Large intestine (tissue), 12 donors: ENCODE measurements at places on chromosomes 4 and X. TPM values are rescaled to one million over a fixed set of nuclear protein-coding genes. Genes with fewer than 3 reads are reported as not detected.

Gene CCNA2
- 21.6 TPM for polyA plus RNA-seq

- no peak for DNase-seq
- peaks cover 36% of the 10 kb centered on the region for H3K27me3 ChIP-seq
- H3K4me3 ChIP-seq, result no peak overlapping the region
- no peaks in the 10 kb centered on the region for H3K4me1 ChIP-seq
- no peak overlapping the region for H3K27ac ChIP-seq
- no peaks in the 10 kb centered on the region for H3K36me3 ChIP-seq
These were observed 59.2 kb upstream of the NKX1-1 start for GRCh38 chr4:1465173-1466033.

DNA sequence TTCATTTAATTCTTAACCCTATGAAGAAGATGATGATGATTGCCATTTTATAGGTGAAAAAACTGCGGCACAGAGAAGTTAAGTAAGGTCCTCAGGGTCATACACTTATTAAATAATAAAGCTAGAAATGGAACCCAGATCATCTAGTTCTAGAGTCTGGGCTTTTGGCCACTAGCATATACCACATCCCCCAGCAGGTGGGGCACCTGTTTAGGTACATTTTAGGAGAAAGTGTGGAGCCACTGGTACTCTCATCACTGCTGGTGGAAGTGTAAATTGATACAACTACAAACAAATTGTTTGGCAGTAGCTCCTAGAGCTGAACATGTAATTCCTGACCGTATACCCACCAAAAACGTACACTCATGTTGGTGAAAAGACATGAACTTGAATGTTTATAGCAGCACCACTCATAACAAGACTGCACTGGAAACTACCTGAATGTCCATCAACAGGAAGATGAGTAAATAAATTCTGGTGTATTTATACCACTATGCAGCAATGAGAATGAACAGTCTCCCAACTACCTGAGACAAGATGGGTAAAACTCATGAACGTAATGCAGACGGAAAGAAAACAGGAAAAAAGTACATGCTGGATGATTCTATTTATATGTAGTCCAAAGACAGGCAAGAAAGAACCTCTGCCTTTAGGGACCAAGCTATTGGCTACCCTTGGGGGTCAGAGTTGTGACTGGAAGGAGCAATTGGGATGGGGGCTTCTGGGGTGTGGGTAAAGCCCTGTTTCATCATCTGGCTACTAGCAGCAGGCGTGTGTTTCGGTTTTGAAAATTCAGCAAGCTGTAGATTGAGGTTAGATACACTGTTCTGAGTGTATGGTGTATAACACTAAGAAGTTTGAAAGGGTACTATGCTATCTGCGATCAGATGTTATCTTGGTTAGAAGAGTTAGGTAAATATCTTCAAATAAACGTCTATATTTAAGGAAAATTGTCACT, 72.3 kb upstream of the ADGRG2 start:
- no peaks in the 10 kb centered on the region for H3K36me3 ChIP-seq
- no peaks in the 10 kb centered on the region for H3K27me3 ChIP-seq
- H3K4me3 ChIP-seq, result no peak overlapping the region
- no peak for DNase-seq
- no peaks in the 10 kb centered on the region for H3K4me1 ChIP-seq

Gene CFAP47
- 0.04 TPM for polyA plus RNA-seq

GRCh38 chr4:38132107-38132673, 172.0 kb downstream of the PTTG2 start:
- peaks cover 64% of the 10 kb centered on the region for H3K4me1 ChIP-seq
- no peak overlapping the region for H3K4me3 ChIP-seq
- peak overlapping the region; percentile 92 for H3K27ac ChIP-seq
- H3K27me3 ChIP-seq, result no peaks in the 10 kb centered on the region

GRCh38 chr4:184534511-184535391, 60.4 kb upstream of the IRF2 start:
- H3K36me3 ChIP-seq, result no peaks in the 10 kb centered on the region
- H3K4me3 ChIP-seq, result no peak overlapping the region
- H3K4me1 ChIP-seq, result peaks cover 5% of the 10 kb centered on the region
- H3K27me3 ChIP-seq, result no peaks in the 10 kb centered on the region
- H3K27ac ChIP-seq, result no peak overlapping the region

Gene ANKRD50
- 22.3 TPM for polyA plus RNA-seq

Gene HSFX2
- polyA plus RNA-seq, result not detected

Gene DNASE1L1
- polyA plus RNA-seq, result 26.2 TPM

DNA sequence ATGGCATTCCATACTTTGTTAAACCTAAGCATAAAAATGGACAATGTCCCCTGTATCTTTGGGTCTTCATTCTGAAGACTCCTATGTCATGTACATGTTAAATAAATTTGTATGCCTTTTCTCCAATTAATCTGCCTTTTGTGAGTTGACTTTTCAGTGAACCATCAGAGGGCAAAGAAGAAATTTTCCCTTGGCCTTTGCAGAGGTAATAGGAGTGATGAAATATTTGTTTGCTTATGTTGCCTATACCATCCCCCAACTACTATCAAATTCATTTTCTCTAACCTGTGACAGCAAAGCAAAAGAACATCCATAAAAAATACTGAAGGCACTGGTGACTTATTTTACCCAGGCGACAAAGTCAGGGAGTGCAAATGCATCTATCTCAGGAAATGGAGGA, 18.2 kb downstream of the NAAA start:
- DNase-seq, result no peak
- H3K27ac ChIP-seq, result no peak overlapping the region
- H3K36me3 ChIP-seq, result peaks cover 35% of the 10 kb centered on the region
- no peak overlapping the region for H3K4me3 ChIP-seq
- no peaks in the 10 kb centered on the region for H3K27me3 ChIP-seq

DNA sequence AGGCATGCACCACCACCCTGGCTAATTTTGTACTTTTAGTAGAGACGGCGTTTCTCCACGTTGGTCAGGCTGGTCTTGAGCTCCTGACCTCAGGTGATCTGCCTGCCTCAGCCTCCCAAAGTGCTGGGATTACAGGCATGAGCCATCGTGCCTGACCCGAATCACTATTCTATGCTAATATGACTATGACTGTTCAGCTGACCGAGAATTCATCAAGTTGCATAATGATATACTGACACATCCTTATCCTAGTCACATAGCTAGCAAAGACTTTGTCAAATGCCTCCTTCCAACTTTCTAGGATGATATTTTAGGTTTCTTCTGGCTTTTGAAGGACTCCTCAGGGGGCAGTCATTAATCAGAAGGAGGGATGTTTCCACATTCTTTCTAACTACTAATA, 4.8 kb upstream of the GPM6B start:
- H3K4me3 ChIP-seq, result no peak overlapping the region
- DNase-seq, result no peak
- peaks cover 1% of the 10 kb centered on the region for H3K27me3 ChIP-seq
- H3K27ac ChIP-seq, result no peak overlapping the region
- H3K36me3 ChIP-seq, result no peaks in the 10 kb centered on the region
- no peaks in the 10 kb centered on the region for H3K4me1 ChIP-seq

DNA sequence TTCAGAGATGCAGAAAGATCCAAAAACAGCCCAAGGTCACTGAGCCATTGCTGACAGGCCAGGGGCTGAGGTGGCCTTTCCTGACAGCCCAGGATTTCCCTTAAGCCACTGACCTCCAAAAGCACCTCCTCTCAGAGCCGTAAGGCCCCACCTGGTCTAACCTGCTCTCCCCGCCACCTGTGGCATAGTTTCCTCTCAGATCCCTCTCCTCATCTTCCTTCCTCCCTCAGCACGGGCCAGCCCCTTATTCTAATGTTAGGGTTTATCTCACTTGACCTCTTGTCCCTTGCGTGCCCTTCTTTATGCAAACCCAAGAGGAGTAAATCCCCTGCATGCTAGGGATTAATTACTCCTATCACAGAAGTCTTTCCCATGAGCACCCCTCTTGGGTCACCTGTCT, 113.0 kb downstream of the RBM47 start:
- H3K36me3 ChIP-seq, result no peaks in the 10 kb centered on the region
- H3K27ac ChIP-seq, result peak overlapping the region; percentile 99

GRCh38 chrX:11704725-11705495, 39.2 kb upstream of the ARHGAP6 start:
- H3K4me1 ChIP-seq, result no peaks in the 10 kb centered on the region
- no peak overlapping the region for H3K4me3 ChIP-seq
- H3K27me3 ChIP-seq, result no peaks in the 10 kb centered on the region
- DNase-seq, result no peak

Gene EMCN
- polyA plus RNA-seq, result 8.7 TPM

Gene TMEM185A
- 30.5 TPM for polyA plus RNA-seq

Gene SOWAHD
- polyA plus RNA-seq, result 4.4 TPM

DNA sequence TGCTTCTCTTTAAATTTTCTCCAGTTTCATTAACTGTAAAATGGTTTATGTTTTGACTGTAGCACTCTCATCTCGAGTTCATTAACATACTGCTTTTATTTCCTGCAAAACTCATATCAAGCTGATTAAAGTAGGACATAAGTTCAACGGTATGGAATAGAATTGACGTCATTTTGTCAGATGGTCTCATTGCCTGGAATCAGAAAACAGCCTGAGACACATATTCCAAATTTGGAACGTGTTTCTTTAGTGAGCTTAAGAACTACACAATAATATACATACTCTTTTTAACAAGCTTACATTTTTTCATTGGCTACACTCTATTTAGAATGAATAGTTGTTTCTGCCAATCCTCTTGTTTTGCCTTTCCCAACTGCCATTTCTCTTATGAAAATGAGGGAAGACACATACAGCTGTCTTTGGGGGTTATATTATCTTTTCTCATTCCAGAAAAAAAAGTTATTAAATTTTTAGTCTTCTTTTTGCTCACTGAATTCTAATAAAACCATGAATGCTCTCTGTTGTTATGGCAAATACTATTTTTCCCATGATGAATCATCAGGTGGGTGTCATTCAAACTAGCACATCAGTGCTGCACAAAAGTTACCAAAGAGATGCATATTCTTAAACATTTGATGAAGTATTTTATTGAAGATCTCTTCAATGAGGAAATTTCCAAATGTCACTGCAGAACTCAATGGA, 162.8 kb downstream of the GABRB1 start:
- H3K36me3 ChIP-seq, result no peaks in the 10 kb centered on the region
- peaks cover 10% of the 10 kb centered on the region for H3K4me1 ChIP-seq
- H3K27me3 ChIP-seq, result no peaks in the 10 kb centered on the region
- H3K27ac ChIP-seq, result peak overlapping the region; percentile 52
- DNase-seq, result no peak

DNA sequence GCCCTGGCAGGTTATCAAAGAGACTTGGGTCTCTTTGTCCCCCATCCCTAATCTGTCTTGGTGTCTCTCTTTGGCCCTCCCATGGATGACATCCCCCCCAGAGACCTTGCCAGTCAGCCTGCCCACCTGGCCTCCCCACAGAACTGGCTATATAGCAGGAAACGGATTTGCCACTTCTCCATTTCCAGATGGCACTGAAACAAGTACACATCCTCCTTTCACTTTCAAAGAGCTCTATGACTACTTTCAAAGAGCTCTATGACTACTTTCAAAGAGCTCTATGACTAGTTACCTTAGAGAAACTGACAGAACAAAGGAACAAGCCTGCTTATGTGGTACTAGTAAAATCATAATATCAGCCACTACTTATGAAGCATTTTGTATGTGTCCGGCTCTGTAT, 175.3 kb downstream of the MAML3 start:
- H3K36me3 ChIP-seq, result no peaks in the 10 kb centered on the region
- H3K4me3 ChIP-seq, result no peak overlapping the region
- no peaks in the 10 kb centered on the region for H3K4me1 ChIP-seq
- no peaks in the 10 kb centered on the region for H3K27me3 ChIP-seq
- no peak overlapping the region for H3K27ac ChIP-seq
- DNase-seq, result no peak

DNA sequence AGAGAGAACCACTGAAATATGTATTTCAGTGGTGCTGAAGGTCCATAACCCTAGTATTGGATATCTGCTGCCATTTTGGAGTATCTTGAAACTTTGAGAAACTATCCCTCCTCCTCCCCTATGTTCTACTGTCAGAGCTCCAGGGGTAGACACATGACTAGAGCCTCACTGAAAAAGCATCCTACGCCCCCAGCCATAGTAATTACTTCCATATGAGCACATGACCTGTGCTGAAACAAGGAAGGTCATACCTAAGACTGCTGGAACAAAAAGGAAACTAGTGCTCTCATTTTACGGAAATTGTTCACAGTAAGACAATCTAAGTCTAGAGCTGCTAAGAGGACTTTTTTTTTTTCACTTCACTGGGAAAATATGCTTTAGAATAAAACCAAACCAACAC, 42.0 kb upstream of the MAPK10 start:
- H3K27me3 ChIP-seq, result no peaks in the 10 kb centered on the region
- no peak for DNase-seq
- H3K36me3 ChIP-seq, result no peaks in the 10 kb centered on the region
- no peak overlapping the region for H3K27ac ChIP-seq

Gene SPANXN4
- not detected for polyA plus RNA-seq

Gene CDKL2
- polyA plus RNA-seq, result 1.6 TPM

DNA sequence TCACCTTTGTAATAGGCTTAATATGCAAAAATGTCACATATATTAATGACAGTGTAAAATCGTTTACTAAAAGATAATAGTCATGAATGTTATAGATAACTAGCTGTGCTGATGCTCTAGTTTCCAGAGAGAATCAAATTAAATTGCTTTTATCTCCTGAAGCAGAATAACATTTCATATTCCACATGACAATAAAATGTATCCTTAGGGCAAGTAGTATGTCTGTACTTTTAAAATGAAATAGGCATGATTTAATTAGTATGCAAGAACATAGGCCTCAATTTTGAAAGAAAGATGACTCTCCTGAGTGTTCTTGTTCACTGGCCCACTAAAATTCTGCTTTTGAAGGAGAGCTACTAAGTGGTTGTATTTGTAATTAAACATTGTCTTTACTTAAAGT, 1027.0 kb downstream of the ARAP2 start:
- H3K27ac ChIP-seq, result no peak overlapping the region
- H3K36me3 ChIP-seq, result no peaks in the 10 kb centered on the region
- H3K27me3 ChIP-seq, result no peaks in the 10 kb centered on the region

- no peak overlapping the region for H3K27ac ChIP-seq
- no peak overlapping the region for H3K4me3 ChIP-seq
- peaks cover 94% of the 10 kb centered on the region for H3K27me3 ChIP-seq
- DNase-seq, result no peak
- H3K4me1 ChIP-seq, result no peaks in the 10 kb centered on the region
These were observed 2.8 kb downstream of the HELT start for GRCh38 chr4:185020863-185021761.

Gene TMEM150C
- polyA plus RNA-seq, result 3.9 TPM
